AG04450 (cell line): ENCODE measurements at places on chromosomes 12 and 14.

DNA sequence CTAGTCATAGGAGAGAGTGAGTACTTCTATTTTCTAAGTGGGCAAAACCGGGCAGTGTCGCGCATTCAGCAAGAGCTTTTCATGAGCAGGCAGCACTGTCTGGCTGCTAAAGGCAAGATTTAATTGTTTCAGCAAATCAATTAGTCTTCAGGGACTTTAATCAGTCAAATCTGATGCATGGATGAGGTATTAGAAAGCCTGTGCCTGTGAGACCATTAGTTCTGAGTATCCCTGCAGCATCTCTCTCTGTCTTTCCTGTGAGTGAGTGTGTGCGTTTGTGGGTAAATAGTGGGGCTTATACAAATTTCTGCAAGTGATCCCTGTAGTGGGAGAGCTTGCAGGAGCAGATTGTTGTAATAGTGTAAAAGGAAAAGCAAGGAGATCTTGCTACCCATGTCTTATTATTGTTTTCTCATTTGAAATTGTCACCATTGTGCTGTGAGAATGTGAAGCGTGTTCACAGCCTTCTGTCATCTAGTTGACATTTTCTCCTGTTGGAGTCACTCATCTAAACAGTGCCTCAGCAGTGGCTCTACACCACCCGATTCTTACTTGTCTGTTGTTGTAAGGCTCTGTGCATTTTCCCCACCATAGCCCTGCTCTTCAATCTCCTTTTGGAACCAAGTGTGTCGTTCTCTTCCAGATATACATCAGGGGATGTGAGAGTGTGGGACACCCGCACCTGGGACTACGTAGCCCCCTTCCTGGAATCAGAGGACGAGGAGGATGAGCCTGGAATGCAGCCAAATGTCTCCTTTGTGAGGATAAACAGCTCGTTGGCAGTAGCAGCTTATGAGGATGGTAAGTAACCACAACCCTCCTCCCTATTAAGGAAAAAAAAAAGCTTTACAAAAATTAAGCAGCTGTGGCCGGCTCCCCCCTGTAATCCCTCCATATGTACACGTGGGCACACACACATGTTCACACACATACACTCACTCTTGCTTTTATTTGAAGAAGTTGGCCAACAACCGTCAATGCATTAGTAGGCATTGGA is 53.6 kb downstream of the FBXW8 start:
- DNase-seq = no peak

- DNase-seq = no peak
Measured at GRCh38 chr12:107684990-107685359, 624 bp upstream of the PWP1 start.

DNA sequence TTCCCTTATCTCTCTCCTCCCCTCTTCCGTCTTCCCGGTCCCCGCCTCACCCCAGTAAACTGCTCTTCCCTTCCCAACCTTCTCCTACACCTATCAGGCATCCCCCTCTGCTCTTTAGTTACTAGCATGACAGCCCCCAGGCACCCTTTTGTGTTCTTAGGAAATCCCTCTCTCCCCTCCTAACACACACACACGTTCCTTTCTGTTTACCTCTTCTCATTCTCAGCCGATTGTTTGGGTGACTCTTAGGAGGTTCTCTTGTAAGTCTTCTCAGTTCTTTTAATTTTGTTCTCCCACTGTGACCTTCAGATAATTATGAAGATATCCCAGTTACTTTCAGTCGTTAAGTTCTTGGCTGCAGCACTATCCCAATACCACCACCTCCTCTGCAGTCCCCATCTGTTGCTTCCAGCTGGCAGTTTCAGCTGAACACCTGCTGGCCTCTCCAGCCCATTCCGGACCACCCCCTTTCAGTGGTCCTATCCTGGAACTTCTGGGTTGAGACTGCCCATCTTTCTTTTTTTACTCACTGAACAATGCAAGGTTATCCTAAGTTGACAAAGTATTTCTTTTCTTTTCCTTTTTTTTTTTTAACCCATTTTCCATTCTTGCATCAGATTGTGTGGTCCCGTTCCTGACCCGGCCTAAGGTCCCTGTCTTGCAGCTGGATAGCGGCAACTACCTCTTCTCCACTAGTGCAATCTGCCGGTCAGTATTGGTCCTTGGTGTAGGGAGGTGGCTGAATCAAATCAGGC is 711 bp downstream of the MARS1 start:
- DNase-seq = no peak

DNA sequence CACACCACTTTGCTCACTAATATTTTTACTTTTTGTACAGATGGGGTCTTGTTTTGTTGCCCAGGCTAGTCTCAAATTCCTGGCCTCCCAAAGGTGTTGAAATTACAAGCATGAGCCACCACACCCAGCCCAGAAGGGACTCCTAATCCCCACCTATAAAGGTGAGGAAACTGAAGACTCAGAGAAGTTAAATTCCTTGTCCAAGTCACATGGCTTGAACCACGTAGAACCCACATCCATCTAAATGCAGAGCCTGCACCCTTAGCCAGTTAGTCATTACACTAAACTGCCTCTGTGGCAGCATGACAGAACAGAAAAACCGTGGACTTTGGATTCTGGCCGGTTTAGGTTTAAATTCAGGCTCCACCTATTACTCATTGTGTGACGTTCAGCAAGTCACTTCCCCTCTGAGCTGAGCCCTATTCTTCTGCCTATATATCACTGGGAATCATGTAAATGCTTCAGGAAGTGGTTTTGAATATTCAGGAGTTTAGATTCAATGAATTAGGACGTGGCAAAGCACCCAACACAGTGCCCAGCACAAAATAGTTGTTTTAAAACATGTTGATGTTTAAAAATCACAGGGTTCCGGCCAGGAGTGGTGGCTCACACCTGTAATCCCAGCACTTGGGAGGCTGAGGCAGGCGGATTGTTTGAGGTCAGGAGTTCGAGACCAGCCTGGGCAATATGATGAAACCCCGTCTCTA is 3.0 kb upstream of the CORO1C start:
- peak; percentile 73 for DNase-seq

DNA sequence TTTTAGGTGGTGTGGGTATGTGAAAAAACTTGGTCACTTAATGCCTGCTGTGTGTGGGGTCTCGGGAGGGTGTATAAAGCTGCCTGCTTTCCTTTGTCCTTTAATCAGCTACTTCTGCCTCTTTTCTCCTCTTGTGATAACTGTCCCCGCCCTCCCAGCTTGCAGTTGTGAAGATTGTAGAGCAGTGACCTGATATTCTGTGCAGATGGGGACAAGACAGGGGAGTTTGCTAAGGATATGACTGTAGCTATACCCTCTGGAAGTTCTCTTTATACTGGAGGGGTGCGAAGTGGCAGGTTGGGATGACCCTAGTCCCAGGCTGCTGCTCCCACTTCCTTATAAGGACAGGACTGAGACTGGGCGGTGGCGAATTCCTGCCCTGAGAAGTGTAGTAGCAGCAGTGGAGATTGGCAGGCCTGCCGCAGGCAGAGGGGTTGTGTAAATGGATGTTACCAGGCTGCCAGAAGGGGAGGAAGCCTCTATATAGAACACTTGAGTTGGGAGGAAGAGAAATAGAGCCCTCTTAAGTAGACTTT is 835 bp downstream of the MYL6 start:
- peak; percentile 45 for DNase-seq

DNA sequence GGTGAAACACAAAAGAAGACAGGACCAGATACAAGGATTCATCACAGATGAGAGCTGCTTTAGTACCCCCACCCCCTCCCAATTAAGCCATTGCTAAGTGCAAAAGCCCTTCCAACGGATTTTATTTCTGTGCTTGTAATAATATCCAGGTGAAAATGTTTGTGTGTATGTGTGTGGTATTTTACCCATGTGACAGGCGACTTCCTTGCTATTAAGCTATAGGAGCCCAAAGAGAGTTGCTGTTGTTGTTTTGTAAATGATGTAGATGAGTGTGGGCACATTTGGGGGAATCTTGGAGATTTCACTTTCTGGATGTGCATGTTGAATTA is 3.2 kb upstream of the HOXC4 start:
- DNase-seq = no peak

DNA sequence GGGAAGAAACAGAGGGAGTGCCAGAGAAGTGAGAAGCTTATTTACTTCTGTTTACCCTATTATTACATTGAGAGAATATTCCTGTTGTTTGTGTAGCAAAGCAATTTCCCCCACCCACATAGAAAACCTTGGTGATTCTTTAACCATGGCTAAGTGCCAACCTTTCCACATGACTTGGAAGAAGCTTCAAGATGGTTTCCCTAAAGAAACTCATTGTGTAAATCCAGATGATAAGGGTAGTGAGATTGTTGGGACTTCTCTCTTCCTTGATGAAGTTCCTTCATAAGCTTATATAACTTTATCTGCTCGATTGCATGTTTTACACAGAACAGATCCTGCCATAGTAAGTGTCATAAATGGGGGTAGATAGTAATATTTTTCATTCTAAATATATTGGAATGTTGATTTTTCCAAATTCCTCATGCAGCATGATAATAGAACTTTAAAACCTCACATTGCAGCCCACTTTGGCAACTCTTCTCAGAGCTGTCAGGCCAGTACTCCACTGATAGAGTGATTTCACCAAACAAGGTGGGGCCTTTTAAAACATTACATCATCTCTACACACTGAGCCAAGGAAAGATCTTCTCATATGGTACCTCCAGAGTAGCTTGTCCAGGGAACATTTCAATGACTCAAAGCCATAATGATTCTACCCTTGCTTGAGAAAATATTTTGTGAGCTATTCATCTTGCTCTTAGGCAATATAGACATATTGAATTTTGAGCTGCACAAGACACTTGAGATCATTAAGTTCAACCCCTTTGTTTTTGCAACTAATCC is 47.8 kb upstream of the KIF21A start:
- no peak for DNase-seq

- no peak for DNase-seq
Measured at GRCh38 chr12:75725521-75726111, 214.2 kb upstream of the KRR1 start.

DNA sequence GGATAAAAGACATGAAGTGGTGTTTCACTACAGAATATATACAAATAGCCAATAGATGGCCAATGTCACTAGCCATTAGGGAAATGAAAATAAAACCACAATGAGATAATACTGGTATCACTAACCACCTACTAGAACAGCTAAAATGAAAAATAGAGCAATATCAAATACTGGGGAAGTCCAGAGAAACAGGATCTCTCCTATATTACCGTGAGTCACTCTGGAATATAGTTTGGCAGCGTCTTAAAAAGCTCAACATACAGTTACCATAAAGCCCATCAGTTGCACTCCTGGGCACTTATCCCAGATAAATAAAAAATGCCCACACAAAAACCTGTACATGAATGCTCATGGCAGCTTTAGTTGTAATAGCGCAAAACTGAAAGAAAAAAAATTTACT is 101.7 kb downstream of the TMTC1 start:
- no peak for DNase-seq

DNA sequence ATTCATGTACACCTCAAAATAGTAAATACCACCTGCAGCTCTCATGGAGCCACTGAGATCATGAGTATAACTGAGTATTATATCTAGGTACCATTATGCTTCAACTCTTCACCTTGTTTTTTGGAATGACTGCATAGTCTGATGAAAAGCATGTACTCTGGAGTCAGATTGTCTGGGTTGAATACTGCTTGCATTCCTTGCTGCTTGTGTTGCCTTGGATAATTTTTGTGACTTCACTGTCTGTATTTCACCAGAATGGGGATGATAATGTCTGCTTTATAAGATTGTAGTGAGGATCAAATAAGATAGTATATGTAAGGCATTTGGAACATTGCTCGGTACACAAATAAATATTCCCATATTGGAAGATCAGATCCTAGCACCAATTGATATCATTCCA is 54.2 kb downstream of the SUSD6 start:
- DNase-seq = no peak

GRCh38 chr12:87596636-87597035 is 432.6 kb downstream of the C12orf50 start:
- DNase-seq = no peak

GRCh38 chr14:54727929-54728328 is 161.0 kb downstream of the SAMD4A start:
- no peak for DNase-seq

GRCh38 chr12:100234591-100235304 is 32.1 kb downstream of the DEPDC4 start:
- DNase-seq = peak; percentile 51

DNA sequence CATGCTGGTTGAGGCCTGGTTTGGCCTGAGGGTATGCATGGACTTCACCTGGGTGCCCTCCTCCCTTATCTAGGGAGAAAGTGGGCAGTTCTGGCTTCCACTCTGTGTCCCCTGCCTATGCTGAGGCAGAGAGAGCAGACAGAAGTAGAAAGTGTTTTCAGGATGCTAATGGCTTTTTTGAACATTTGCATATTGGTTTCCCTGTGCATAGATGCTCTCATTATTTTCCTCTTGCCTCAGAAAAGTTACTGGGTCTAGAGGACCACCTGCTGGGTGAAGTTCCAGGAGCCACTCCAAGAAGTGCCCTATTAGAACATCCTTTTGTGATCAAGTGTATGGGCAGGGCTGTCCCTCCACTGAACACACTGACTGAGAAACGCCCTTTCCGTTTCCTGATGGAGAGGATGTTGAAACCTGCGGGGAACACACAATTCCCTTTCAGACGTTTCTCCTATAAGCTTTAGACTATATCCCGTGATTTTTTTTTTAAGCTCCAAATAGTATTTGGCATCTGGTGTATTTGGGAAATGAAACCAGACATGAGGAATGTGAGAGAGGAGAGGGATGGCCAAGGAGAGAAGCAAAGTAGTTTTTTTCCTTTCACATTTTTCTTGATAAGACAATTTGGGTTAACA is 66.6 kb downstream of the DAAM1 start:
- DNase-seq = no peak

DNA sequence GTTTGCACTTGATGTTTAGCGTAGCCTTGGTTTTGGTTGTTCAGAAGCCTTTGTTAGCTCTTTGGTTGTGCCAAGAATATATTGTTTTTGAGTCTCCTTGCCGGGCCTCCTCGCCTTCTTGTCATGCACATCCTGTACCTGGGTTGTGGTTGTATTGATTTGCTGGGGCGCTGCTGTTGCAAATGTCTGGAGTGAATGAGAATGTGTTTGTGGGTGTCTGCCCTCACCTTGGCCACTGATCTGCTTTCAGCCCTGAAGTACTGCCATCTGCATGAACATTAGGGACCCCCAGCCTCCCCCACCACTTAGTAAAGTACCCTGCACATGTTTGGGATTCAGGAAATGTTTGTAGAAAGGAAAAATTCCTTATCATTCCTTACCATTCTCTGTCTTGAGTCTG is 16.5 kb downstream of the PRKCH start:
- DNase-seq = no peak
